Stimulated activated CD8-positive, alpha-beta memory T cell treated with anti-CD3 and anti-CD28 coated beads, Interleukin-4, amount 100 ng/mL, for 1 hour (primary cell): ENCODE measurements at places on chromosomes 2 and 18.

DNA sequence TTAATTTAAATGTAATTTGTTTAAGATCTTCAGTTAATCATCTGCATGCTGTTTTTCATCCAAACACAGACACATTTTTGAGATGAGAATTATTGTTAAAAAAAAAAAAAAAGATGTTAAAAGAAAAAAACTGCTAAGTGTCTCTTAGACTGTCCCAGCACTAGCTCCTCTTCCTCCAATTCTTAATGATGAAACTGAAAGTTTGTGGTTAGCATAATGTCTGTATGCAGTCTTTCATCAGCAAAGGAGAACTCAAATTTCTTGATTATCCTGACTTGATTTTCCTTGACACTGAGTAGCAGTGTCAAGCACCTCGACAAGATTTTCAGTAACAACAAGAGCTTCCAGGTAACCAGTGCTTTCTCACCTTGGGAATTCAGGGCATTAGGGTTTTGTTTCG, 274.4 kb downstream of the LRRTM1 start:
- no peak for DNase-seq

- no peak for DNase-seq
Observed at GRCh38 chr2:147177071-147177857, 667.6 kb upstream of the ACVR2A start.

DNA sequence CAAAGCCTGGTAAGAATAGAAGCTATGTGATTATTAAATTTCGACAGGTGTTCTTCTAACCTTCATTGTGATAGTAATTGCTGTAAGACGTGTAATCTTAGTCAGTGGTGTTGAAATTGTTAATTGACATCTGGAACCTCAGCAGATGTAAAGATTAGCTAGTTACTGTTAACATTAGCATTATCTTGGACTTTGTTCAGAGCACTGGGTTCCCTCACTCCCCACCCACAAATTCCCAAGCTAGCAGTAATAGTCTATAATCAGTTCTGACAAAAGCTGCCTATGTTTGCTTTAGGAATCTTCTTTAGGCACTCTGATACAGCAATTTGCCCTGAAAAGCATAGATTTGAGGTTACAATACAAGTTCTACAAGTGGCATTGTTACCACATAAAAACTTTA, 233.7 kb downstream of the EN1 start:
- no peak for DNase-seq

- DNase-seq: no peak
Observed at GRCh38 chr2:44205169-44205568, 36.5 kb downstream of the PPM1B start.

DNA sequence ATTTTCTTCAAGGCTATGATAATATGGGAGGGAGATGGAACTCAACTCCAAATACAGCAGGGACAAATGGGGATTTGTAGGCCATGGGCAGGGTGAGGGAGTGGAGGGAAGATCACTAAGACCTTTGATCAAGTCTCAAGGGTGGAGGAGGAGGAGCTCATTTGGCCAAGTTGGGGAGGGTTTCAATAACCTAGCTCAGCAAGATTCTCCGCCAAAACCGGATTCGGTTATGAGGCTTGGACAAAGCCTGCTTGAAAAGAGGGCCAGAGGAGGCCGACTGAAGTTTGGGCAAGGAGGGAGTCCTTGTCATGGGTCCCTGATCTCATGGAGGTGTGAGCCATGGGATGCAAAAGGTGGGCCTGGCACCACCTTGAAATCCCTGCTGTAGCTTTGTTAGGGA, 68.8 kb downstream of the TSN start:
- no peak for DNase-seq

DNA sequence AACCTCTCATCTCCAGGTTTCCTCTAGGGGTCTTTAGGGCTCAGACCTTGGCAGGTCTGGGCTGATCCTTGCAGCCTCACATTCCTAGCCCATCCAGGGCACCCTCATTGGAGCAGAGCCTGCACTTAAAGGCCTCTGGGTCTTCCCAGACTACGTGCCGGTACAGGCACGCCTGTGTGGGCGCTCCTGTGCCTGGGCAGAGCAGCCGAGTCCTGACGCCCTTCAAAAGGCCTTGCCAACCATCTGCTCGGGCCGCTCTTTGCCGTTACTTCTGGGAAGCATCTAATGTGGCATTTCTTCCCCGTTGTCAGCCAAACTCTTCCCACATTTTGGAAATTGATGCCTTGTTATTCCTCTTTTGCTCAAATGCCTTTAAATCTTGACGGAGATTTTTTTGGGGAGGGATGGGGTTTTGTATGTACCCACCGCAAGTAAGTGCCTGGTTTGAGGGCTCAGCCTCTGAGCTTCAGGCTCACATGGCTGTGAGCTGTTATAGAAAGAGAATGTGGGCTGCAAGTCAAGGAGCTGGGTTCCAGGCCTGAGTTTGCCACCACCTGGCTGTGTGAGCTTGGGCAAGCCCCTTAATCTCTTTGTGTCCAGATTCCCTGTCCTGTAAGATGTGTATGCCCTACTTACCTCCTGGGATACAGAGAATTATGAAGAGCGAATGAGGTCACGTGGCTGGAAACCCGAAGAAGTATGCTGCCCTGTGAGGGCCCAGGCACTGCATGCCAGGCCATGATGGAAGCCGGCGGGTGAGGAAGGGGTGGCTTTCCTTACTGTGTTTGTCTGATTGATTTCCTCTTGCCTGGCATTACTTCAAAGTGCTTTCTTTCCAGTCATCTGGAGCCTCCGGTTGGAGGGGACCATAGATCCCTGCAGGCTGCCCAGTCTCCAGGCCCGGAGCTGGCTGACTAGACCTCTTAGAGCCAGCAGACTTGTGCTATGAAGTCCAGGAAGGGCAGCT, 20.6 kb downstream of the EHD3 start:
- DNase-seq: no peak
